Activated CD4-positive, CD25-positive, alpha-beta regulatory T cell (primary cell): ENCODE measurements at places on chromosomes 6 and 20.

- DNase-seq, result no peak
These were observed 12.2 kb upstream of the AKIRIN2 start for GRCh38 chr6:87714093-87714842.

- no peak for DNase-seq
These were observed 23.5 kb downstream of the CARMIL1 start for GRCh38 chr6:25302677-25303128.

GRCh38 chr6:5305968-5306626, 44.8 kb downstream of the FARS2 start:
- no peak for DNase-seq

DNA sequence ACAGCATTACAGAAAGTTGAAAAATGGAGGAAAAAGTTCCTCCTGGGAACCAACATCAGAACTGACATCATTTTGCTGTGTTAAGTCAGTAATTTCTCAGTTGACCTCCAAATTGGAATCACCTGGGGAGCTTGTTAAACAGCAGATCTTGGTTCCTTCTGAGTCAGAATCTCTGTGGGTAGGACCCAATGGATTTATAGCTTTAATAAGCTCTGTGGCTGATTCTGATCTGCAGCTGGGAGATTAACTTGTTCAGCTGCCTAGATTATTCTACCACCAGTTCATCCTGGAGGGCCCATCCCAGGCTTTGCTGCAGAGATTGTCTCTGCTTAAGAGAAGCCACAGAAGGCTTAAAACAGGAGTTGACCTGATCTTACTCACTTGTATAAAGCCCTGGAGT, 90.7 kb upstream of the POPDC3 start:
- no peak for DNase-seq

DNA sequence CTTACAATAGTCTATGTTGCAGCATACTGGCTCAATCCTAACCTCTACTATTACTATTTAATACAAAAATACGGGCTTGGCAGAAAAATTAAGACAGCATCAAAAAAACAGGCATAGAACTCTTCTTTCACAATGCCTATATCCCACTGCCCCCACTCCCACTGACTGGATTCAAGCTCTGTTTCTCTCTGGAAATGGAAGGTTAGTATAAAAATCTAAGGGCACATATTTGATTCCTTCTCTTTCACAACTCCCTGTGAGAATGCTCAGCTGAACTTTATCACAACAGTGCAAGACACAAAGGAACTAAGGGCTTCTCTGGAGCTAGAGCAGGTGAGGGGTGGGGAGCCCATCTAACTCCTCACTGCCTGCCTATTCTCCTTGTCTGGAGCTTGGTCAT, 258.4 kb upstream of the FAM83B start:
- DNase-seq, result no peak

GRCh38 chr6:113860181-113860955, 3.2 kb downstream of the MARCKS start:
- DNase-seq, result no peak

- DNase-seq, result no peak
These were observed 45.5 kb downstream of the ADNP start for GRCh38 chr20:50885781-50886180.

DNA sequence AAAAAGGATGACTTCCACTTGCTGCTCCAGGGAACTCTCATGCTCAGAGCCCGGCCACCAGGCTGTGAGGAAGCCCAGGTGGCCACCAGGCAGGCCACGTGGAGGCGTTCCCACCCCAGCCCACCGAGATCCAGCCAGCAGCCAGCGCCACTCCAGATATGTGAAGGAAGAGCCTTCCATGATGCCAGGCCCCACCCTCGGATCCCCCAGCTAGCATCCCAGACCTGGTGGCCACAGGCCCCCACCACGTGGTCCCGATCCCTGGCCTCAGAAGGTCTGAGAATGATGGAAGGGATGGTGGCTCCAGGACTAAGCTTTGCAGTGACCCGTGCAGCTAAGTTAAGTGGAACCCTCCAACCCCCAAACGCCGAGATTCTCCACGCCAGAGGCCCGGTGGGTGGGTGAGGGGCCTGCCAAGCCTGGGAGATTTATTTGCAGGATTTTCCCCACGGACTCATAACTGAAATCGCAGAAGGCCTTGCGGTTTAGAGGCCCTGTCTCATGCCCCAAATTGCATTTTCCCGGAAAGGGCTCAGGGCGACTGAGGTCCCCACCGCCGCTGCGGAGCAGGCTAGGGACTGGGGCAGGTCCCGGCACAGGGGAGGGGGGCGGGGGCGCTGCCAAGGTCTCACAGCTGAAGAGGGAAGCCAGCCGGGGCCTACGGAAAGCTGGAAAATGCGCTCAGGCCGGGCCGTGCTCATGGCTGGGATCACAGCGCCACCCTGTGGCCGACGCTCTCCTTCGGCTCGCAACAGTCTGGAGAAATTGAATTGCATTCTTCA, 31.1 kb upstream of the CST7 start:
- DNase-seq, result peak; percentile 2
